ENCODE measurements at places on chromosomes 4 and X.

- no peak for DNase-seq
Observed at GRCh38 chrX:19956923-19957322, 33.9 kb downstream of the BCLAF3 start.

GRCh38 chr4:26035921-26036320 is 121.9 kb downstream of the SMIM20 start:
- DNase-seq: no peak

GRCh38 chr4:679629-680028 is 5.3 kb downstream of the MYL5 start:
- DNase-seq: no peak

DNA sequence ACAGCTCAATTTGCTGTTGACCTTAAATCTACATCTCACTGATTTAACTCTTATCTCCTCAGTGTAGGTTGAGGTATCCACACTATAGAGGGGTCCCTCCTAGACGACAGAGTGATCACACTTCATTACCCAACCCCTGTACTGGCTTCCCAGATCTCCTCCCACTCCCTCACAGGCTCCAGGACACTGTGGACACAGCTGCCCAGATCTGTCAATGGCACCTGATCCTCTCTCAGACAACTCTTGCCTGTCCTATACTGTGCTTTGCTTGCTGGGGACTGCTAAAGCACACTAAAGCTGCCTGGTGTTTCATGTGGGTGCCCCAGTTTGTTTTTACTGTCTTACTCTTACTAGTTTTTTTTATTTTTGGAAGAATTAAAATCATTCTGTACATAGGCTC is 27.9 kb downstream of the RAB40AL start:
- DNase-seq: no peak

DNA sequence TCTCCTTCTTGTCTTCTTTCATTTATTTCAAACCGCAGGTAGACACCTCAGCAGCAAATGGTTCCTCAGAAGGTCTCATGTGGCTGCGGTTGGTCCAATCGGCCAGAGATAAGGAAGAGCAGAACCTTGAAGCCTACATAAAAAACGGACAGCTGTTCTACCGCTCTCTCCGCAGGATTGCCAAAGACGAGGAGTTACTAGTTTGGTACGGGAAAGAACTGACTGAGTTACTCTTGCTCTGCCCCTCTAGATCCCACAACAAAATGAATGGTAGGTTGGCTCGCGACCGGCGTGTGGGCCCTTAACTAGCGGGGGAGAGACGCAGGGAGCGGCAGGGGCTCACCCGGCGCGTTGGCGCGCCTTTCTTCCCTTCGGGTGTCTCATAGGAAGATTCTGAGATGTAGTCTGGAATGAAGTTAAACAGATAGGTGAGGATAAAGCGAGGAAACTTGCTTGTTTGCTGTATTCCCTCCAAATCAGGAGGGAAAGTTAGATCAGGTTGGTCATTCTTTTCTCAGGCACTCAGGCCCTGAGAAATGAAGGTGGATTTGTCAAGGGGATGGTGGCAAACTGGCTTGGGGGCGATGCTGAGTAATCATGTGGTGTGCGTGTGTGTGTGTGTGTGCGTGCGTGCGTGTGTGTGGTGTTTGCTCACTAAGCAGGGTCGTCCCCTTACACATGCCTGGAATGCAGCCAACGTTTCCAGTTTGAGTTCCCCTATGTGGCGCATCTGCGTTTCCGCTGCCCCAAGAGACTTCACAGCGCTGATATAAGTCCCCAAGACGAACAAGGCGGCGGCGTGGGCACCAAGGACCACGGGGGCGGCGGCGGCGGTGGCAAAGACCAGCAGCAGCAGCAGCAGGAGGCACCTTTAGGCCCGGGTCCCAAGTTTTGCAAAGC is 4.2 kb downstream of the PRDM8 start:
- DNase-seq: no peak

DNA sequence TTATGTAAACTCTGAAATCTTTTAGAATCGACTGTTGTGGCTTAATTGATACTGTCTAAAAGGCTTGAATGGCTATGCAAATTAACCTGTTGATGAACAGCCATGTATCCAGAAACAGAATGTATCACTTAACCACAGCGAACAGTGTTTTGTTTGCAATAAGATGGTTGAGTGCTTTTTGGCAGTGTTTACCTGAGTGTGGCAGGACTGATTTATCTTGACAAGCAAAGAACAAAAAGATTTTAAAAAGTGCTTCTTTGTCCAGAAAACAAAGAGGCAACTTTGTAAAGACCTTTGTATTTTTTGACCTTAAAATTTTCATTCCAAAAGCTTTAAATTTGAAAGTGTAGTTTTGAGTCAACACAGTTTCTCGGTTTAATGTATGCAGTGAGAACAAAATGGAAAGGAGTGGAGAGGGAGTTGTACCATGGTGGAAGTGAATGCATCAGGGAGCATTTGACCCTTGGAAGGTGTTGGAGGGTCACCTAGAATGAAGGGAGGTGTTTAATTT is 18.0 kb downstream of the ARHGAP10 start:
- DNase-seq: no peak

Measured in cortex of kidney (tissue), 1 donor.